HT-29 (cell line): ENCODE measurements at places on chromosomes 12 and 14.
A peak's percentile ranks its signal among the peaks of the same experiment; 100 is the strongest.

DNA sequence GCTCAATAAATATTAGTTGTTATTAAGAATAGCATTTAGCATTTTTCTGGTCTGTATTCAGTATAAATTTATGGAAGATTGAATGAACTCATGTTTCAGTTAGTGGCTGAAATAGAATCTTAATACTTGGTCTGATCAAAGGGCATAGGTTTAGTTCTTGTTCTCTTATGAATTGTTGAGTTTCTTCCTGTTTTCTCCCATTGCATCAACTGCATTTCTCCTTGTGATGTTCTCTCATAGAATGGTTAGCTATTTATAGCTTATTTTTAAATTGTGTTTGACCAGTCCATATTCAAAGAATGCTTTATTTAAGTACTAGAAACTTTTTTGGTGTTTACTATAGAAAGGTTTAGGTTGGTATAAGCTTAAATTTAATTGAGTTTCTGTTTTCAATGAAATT lies 29.8 kb downstream of the APAF1 start:
- DNase-seq = no peak

GRCh38 chr14:70887737-70888499 lies 19.3 kb upstream of the PCNX1 start:
- no peak for DNase-seq

- DNase-seq = peak; percentile 39
Measured at GRCh38 chr14:63542231-63542999, 762 bp downstream of the PPP2R5E start.

GRCh38 chr14:76564471-76565422 lies 188.8 kb downstream of the ESRRB start:
- no peak for DNase-seq

GRCh38 chr12:12791756-12792369 lies 6.4 kb downstream of the APOLD1 start:
- DNase-seq = peak; percentile 30

DNA sequence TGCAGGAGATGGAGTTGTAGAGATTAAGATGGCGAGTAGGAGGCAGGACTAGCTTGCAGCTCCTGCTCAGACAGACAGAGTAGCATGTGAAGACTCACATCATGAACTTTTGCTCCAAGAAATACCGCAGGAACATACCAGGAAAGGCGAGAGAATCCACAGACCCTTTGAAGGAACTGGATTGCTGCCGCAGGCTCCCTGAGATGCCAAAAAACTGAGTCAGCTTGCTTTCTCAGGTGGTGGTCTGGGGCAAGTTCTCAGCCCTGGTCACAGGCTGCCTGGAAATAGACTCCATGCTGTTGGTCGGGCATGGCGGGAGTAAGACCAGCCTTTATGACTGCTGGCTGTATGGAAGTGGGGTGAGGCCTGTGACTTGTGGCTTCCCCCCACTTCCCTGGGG lies 163.6 kb upstream of the NAV3 start:
- no peak for DNase-seq

GRCh38 chr12:3289702-3290101 lies 201.3 kb upstream of the PRMT8 start:
- DNase-seq = no peak

GRCh38 chr14:89367779-89368120 lies 49.3 kb downstream of the FOXN3 start:
- no peak for DNase-seq

- no peak for DNase-seq
Measured at GRCh38 chr12:8018666-8019581, 13.6 kb upstream of the FOXJ2 start.

DNA sequence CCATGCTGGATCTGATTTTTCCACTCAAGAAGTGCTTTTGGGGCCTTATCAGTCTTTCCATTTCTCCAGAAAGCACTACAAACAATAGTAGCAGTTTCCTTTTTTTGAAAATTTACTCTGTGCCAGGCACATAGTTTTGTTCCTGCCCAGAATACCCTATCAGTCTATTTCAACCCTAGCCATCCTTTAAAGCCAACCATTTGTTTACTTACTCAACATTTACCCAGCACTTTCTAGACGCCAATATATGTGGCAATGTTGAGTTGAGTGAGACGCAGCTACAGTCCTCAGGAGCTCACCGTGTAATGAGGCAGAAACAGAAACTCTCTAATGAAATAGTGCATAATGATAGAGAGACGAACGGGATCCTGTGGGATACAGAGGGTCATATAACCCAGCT lies 32.9 kb upstream of the CHST11 start:
- no peak for DNase-seq

DNA sequence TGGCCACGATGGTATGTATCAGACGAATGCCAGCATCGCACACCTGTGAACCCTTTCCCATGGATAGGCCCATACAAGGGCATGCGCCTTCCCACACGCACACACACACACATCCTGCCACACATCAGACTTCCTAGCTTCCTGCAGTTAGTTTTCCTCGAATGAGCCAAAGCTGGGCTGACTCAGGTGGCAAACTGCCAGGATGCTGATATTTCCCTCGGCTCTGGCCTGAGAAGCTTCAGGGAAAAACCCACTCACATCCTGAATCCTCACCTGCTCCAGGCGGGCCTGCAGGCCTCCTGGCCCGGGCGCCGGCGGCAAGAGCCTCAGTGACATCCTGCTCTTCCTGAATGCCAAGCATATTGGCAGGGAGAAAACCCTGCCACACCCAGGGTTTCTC lies 22.4 kb downstream of the CALM1 start:
- DNase-seq = peak; percentile 88

GRCh38 chr12:3380200-3381043 lies 110.6 kb upstream of the PRMT8 start:
- no peak for DNase-seq

DNA sequence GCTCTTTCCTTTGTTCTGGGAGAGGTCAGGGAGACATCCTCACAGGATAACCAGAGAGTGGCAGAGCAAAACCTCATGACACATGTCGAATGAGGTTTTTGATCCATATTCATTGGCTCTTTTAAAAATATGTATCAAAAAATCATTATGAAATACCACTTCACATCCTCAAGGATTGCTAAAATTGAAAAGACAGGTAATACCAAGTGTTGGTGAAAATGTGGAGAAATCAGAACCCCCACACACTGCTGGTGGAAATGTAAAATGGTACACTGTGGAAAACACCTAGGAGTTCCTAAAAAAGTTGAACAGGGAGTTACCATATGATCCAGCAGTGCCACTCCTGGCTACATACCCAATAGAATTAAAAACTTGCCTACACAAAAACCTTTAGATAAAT lies 107.8 kb upstream of the ARID2 start:
- DNase-seq = no peak

- DNase-seq = no peak
Measured at GRCh38 chr14:96888158-96888557, 91.0 kb downstream of the VRK1 start.

GRCh38 chr12:30694412-30695198 lies 1.1 kb downstream of the IPO8 start:
- DNase-seq = peak; percentile 76

GRCh38 chr12:12467688-12468261 lies 94.9 kb downstream of the DUSP16 start:
- DNase-seq = no peak

GRCh38 chr12:129534966-129535750 lies 368.7 kb downstream of the TMEM132D start:
- DNase-seq = no peak

DNA sequence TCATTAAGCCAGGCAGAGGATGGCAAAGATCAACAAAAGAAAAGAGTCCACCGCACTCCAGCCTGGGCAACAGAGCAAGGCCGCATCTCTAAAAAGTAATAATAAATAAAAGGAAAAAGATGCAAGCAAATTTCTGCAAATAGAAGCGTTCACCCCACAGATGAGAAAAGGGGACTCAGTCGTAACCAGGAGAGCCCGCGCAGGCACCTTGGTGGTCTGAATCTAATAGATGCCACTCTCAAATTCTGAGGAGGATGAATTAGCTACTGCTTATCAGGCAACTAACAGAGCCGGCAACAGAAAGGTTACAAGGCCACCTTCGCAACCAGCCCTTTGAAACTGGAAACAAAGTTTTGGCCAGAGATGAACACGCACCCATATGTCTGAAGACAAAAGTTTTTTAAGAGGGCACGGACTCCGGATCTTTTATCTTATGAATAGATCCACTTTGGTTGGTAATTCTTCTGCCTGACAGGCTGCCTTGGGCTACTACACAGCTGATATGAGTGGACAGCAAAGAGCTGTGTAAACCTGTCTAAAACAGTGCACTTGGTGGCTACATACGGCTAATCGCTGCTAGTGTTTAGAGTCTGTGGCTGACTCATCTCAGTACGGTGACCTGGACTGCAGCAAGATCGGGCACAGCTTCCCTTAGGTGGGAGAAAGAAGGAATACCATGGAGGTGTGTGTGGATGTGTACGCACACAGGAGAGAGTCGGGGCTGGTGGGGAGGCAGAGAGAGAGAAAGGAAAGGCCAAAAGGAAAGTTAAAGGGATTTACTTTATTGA lies 32.9 kb upstream of the TTC7B start:
- DNase-seq = no peak

DNA sequence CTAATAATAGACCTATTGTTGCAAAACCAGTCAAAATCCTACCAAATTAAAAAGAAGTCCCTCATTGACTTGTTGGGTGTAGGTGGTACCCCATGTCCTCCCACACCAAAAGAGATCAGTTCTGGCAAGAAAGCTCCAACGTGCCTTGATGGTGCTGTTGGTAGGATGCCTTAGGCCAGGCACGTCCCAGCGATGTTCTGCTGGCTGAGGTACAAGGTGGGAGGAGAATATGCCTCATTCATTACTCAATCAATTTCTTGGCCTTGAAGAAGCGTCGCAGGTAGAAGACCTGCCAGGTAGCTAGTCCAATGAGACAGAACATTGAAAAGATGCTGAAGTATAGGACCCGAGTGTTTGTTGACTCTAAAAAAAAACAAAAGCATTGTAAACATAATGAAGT lies 7.8 kb upstream of the NEK9 start:
- no peak for DNase-seq

DNA sequence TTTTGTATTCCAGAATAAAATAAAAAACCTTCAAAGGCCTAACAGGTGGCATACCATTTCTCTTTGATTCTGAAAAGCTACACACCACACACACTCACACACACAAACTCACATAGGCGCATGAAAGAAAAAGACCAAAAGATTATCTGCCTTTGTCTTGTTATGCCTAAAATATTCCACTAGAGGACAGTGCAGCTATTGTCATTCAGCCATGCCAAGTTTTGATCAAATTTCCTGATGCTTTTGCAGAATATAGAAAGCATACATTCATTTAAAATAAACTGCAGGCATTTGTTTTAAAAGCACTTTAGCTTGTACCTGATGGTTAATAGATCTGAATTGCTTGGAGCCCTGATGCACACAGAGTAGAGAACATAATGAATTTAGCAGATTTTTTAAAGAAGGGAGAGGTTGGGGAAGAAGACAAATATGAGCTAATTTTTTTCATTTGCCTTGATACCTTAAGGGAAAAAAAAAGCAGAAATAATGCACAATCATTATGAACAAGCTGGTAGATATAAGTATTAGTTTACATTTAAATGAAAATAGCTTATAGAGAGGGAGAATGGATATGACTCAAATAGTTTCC lies 1766.9 kb upstream of the SEL1L start:
- DNase-seq = peak; percentile 25

- no peak for DNase-seq
Measured at GRCh38 chr12:108784270-108784669, 53.0 kb upstream of the CORO1C start.

DNA sequence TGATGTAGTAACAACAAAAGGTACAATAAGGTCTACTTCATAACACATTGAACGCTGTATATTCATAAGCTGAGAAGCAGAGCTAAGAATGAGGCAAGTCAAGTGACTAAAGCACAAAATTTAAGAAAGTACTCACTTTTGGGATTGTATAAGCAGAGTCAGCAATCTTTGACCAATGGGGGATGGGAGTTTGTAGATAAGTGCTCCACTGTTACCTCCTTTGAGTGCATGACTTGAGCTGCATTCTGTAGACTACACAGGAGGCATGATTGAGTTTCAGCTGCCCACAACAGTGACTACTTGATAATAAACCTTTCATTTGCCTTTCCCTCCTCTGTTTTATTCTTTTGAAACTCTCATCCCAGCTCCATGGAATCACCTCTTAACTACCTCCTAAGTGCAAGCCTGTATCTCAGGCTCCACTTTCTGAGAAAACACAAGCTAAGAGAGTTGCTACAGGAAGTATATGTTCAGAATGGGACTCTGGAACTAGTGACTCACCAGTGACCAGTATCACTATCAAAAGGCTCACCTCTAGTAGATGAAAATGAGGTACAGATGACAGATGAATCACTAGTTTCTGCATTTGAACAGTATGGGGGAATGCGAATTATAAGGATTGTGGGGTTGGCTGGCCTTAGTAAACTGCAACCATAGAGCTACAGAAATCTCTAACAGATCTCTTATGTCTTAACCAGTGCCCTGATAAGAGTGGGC lies 49.2 kb downstream of the SLC35F4 start:
- DNase-seq = no peak

GRCh38 chr14:72903716-72904115 lies 9.8 kb upstream of the DPF3 start:
- DNase-seq = no peak

- no peak for DNase-seq
Measured at GRCh38 chr14:101062065-101062450, 158.5 kb upstream of the RTL1 start.

- DNase-seq = no peak
Measured at GRCh38 chr14:22493753-22494152, 95.3 kb downstream of the DAD1 start.
